ENCODE measurements at places on chromosomes 5 and 9.

GRCh38 chr5:145681216-145681615 lies 153.9 kb downstream of the PRELID2 start:
- no peak for DNase-seq

GRCh38 chr9:135146766-135147473 lies 59.5 kb downstream of the OLFM1 start:
- DNase-seq = peak; percentile 54

- DNase-seq = no peak
These were observed 203.3 kb downstream of the FOXD4L6 start for GRCh38 chr9:40925149-40925548.

GRCh38 chr9:33225319-33226147 lies 14.4 kb upstream of the SPINK4 start:
- DNase-seq = peak; percentile 84

DNA sequence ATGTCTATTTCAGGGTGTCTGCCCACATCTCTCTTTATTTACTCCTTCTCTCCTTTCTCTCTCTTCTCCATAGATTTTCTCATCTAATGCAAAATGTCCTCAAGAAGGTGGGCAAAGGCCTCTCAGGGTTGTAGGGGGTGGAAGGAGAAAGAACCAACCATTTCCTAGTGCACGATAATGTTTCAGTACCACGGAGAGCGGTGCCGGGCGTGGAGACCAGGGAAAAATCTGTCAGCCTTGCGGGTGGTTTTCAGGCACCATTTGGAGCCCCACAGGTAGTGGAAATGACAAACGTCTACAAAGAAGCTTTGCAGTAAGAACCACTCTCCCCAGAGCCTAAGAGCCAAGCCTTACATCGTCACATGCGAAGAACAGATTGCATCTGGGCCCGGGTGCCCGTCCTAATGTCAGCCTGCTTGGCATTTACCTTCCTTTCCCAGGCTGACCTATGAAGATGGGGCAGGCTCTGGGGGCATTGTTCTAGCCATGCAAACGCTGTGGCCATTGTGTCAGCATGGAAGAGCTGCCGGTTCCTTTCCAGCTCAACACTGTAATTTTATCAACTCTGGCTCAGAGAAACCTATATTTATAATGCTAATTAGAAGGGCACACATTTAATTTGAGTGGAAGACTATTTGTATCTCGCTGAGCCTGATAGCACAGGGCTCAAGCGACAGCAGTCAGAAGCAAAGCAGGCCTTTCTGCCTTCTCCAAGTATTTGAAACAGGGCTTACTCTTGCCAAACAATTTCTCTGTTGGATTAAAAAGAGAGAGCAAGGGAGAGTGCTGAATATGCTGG lies 430.1 kb upstream of the WWC1 start:
- no peak for DNase-seq

DNA sequence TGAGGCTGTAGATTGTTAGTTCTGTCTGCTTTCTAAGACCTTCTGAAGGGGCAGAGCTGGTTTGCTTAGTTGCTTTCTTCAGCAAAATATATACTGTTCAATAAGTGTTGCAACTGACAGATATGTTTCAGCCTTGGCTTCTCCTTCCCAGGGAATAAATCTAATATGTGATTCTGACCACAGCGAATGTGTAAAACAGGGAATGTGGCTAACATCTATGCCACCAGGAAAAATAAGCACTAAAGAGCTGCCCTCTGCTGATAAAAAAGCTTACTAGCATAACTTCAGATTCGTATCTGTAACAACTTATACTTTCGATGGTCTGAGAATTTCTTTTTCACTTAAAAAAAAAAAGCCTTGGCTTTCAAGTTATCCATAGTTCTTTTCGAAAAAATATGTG lies 13.0 kb upstream of the OSMR start:
- no peak for DNase-seq

- DNase-seq = no peak
These were observed 140.8 kb upstream of the ADAMTSL1 start for GRCh38 chr9:18333157-18333556.

GRCh38 chr5:93358176-93358575 lies 222.8 kb downstream of the NR2F1-AS1 start:
- DNase-seq = no peak

DNA sequence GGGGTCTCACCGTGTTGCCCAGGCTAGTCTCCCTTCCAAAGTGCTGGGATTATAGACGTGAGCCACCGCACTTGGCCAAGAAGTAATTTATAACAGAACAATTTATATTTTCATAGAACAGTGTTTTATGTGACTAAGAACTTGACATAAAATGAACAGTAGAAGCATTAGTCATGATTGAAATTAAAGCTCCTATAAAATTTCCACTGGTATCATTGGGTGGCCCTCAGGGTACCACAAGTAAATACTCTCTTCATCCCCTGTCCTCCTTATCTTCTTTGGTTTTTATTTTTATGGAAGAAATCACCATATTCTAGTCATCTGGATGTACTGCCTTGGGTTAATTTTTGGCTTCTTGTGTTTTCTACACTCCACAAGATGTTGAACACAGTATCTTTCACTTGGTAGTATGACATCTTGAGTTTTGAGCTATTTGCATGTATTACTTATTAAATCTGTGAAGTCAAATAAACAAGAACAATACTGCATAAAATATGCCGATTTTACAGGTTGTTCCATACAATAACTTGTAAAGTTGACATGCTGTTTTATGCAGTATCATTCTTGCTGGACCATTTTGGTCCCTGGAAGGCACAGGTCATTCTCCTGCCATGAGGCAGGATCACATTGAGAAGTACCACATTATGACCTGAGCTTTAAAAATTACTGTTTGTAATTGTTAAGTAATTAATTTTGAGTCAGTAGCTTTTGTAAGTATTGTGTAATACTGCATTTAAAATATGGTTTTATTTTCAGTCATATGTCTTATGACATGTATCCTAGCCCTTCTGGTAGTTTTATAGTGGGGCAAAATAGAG lies 24.4 kb downstream of the LMNB1 start:
- no peak for DNase-seq

GRCh38 chr5:149792540-149793255 lies 62.6 kb downstream of the PPARGC1B start:
- DNase-seq = no peak

DNA sequence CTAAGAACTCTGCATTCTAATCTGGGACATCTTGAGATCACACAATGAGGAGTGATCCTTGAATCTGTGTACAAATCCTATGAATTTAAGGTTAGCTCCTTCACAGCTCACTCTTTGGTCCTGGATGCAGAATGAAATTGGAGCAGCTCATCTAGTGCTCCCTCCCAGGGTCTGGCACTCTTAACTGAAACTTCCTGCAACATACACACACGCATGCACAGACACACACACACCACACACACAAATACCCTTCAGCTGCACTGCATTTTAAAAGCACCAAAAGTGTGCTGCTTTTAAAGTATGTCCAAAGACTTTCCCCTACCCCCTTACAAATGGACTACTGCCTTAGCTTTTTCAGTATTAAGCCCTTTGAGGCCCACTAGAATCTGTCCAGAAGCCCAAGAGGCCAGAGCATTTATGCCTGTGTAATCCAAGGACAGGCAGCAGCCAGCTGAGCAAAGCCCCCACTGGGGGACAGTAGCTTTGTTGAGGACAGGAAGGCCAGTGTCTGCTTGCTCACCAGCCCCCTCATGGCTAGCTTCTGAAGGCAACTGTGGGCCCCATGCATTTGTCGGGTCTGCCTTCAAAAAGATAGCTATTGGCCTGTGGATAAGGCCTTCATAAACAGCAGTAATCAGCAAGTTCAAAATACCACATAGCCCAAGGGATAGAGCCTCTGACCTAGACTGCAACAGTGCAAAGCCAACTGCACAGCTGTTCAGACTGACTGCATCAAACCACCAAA lies 43.6 kb downstream of the CDO1 start:
- DNase-seq = no peak

DNA sequence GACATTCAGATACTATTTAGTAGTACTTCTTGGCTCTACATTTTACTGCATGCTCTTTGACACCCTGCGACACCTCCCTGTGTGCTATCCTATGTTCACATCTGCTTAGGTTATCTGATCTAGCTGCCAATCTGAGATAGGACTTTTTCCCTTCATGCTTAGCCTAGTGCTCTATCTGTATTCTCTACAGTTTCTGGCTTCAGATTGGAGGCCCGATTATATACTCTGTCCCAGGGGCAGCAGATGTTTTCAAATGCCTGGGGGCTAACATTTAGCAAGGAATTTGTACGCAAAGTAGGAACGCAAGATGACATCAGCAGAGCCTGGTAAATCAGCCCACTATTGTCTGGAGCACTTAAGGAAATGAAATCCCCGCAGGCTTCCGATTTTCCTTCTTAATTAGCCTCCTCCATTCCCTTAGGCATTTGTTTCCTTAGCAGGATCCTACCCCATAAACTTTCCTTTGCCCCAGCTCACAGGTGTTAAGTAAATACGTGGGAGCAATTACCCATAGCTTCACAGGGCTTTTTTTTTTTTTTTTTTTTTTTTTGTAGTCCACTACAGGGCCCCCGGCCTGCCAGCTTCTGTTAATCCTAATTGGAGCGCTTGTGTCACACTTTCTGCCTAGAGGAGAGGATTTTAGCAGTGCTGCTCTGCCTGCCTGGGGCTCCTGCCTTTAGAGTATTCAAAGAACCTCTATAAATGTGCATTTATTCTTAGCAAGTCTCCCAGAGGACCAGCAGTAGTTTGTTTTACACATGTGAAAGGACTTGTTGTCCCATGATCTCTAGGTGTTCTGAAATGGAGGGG lies 61.1 kb upstream of the LPAR1 start:
- no peak for DNase-seq

DNA sequence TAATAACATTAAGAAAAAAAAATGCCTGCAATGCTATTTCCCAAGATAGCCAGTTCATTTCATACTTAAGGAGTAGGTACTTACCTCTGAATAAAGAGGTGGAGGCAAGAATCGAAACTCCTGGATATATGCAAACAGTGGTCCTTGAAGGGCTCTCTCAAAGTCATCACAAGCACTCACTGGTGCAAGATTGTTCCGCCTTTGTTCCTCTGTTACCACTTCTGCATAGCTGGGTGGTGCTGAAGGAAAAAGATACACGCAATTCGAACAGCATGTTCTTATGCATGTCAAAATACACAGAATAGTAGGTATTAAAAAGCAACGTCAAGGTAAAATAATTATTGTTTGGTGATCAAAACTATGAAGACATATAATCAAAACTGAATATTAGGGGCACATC lies 9.5 kb downstream of the ARRDC3 start:
- DNase-seq = no peak

DNA sequence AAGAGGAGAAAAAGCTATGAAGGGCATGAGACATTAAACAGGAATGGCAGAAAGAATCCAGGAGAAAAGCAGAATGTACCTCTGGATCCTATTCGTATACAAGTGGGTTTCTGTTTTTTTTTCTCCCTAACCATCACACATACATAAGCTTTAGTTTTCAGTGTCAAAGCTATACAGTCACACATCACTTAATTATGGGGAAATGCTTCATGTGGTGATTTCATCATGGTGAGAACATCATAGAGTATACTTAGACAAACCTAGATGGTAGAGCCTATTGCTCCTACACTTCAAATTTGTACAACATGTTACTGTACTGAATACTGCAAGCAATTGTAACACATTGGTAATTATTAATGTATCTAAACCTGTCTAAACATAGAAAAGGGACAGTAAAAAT lies 290.6 kb downstream of the AOPEP start:
- no peak for DNase-seq
